D341Med (cell line): ENCODE measurements at places on chromosomes 2 and 18.

DNA sequence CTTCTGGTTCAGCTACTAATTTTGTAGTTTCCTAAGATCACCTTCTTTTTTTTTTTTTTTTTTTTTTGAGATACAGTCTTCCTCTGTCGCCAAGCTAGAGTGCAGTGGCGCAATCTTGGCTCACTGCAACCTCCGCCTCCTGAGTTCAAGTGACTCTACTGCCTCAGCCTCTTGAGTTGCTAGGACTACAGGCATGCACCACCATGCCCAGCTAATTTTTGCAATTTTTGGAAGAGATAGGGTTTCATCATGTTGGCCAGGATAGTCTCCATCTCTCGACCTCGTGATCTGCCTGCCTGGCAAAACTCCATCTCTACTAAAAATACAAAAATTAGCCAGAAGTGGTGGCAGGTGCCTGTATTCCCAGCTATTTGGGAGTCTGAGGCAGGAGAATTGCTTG is 301.5 kb upstream of the TFPI start:
- no peak for DNase-seq

DNA sequence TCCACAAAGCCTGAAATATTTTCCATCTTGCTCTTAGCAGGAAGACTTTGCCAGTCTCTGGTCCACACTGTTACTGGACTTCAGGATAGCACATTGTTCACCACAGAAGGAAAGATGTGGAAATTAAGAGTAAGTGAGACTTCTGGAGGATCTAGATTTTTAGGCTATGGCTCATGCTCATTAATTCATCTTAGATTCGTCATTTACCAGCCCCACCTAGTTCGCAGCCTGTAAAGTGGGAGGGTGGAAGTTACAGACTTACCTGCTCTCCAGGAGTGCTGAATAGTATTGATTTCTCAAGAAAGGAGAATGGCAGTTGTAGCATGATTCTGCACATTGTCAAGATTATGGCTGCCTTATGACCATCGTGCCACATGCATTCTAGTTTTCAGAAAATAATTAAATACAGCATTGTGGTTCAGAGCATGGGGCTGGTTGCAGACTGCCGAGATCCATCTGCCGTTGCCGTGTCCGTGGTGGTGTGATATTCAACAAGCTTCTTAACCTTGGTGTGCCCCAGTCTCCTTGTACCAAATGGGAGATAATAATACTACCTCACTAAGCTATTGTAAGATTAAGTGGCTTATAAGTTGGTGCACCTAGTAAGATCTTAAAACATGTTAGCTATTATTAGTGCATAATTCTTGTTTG is 56.8 kb downstream of the RNF144A start:
- DNase-seq: no peak

GRCh38 chr2:100262555-100263320 is 59.6 kb downstream of the LONRF2 start:
- DNase-seq: peak; percentile 75

GRCh38 chr2:241000831-241001321 is 2.5 kb downstream of the SNED1 start:
- peak; percentile 7 for DNase-seq

- DNase-seq: no peak
Observed at GRCh38 chr18:45496741-45497140, 118.5 kb upstream of the SLC14A2 start.

- DNase-seq: no peak
Observed at GRCh38 chr2:167134381-167135072, 246.2 kb downstream of the XIRP2 start.

DNA sequence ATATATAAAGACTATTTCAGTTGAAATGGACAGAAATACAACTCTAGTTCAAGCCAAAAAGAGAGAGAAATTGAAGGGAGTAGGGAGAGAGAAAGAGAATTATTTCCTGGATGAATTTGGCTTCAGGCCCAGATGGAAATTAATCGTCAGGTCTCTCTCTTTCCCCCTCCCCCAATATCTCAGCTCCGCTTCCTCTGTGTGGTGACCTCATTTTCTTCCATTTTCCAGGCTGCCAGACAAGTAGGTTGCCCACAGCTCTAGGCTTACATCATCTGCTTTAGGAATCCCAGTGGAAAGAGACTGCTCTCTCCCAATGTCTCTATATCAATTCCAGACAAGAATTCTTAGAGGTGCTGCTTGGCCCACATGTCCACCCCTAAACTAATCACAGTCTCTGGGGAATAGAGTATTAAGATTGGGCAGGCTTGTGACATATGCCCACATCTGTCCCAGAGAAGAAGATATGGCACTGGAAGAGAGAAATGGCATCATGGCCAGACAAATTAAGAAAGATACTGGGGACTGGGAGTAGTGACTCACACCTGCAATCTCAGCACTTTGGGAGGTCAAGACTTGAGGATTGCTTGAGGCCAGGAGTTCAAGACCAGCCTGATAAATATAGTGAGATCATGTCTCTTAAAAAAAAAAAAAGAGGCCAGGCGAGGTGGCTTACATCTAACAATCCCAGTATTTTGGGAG is 37.2 kb upstream of the CFAP36 start:
- DNase-seq: peak; percentile 70
